ENCODE measurements at places on chromosomes 7 and 10. TPM values are rescaled to one million over a fixed set of nuclear protein-coding genes. Genes with fewer than 3 reads are reported as not detected.

Gene LIPJ
- total RNA-seq = not detected

Gene SMKR1
- 1.1 TPM for total RNA-seq

Gene HOXA9
- 12.7 TPM for total RNA-seq

Gene TSPAN33
- total RNA-seq = 12.3 TPM

Gene AMPH
- total RNA-seq = 4.4 TPM

Gene TAS2R60
- not detected for total RNA-seq

Gene SFTPD
- 0.72 TPM for total RNA-seq

Gene FAM131B
- 0.83 TPM for total RNA-seq

Gene IL6
- total RNA-seq = 0.42 TPM

Gene DEPP1
- 85.0 TPM for total RNA-seq

Gene CYP3A7
- total RNA-seq = not detected

Gene EFCAB10
- not detected for total RNA-seq

Gene TMEM273
- total RNA-seq = 7.5 TPM

Gene ITIH2
- 1.1 TPM for total RNA-seq

Gene CAMK1D
- total RNA-seq = 7.8 TPM

Gene GDI2
- total RNA-seq = 182 TPM

Gene ZNF467
- total RNA-seq = 25.0 TPM

Gene TRPV5
- not detected for total RNA-seq

Gene FOXI2
- not detected for total RNA-seq

Gene GRID2IP
- total RNA-seq = 1.8 TPM

Gene MKI67
- 3.2 TPM for total RNA-seq

Gene FXYD4
- 0.86 TPM for total RNA-seq

Gene C1QL3
- total RNA-seq = 0.83 TPM

Gene NUTM2A
- total RNA-seq = 0.61 TPM

Gene GBX1
- not detected for total RNA-seq

Gene PSMG3
- 64.3 TPM for total RNA-seq

Gene CAV1
- total RNA-seq = 11.7 TPM

Gene PON1
- not detected for total RNA-seq

Gene MGAM2
- not detected for total RNA-seq

Gene CRTAC1
- total RNA-seq = not detected

Gene TYW1B
- 3.0 TPM for total RNA-seq

Gene CCDC126
- total RNA-seq = 7.9 TPM

Gene WDFY4
- total RNA-seq = 5.7 TPM

Gene SERPINE1
- 118 TPM for total RNA-seq

Gene ZC3HAV1L
- total RNA-seq = 14.5 TPM

Gene TUBB8
- total RNA-seq = 0.18 TPM

Gene UCN3
- not detected for total RNA-seq

Gene CHST15
- 43.8 TPM for total RNA-seq

Gene GARIN1A
- 1.0 TPM for total RNA-seq

Gene CYP26C1
- total RNA-seq = not detected

Gene C10orf67
- not detected for total RNA-seq

Gene ZNF25
- total RNA-seq = 10.2 TPM

Gene CUL1
- total RNA-seq = 49.0 TPM

Gene EBLN1
- total RNA-seq = not detected

Gene AGAP4
- 6.8 TPM for total RNA-seq

Gene PHYH
- 64.4 TPM for total RNA-seq

Gene DYDC1
- not detected for total RNA-seq

Gene TFPI2
- 9.0 TPM for total RNA-seq

Gene SYCE1
- not detected for total RNA-seq

Gene SAMD9
- 8.0 TPM for total RNA-seq

Gene CYP3A4
- 0.14 TPM for total RNA-seq

Gene MAPK8
- total RNA-seq = 103 TPM

Gene AASS
- 26.9 TPM for total RNA-seq
